Anterior cingulate cortex (tissue), 58 donors: ENCODE measurements at places on chromosomes 2 and 18.

GRCh38 chr2:191352536-191352935 is 107.3 kb downstream of the MYO1B start:
- no peak for DNase-seq

DNA sequence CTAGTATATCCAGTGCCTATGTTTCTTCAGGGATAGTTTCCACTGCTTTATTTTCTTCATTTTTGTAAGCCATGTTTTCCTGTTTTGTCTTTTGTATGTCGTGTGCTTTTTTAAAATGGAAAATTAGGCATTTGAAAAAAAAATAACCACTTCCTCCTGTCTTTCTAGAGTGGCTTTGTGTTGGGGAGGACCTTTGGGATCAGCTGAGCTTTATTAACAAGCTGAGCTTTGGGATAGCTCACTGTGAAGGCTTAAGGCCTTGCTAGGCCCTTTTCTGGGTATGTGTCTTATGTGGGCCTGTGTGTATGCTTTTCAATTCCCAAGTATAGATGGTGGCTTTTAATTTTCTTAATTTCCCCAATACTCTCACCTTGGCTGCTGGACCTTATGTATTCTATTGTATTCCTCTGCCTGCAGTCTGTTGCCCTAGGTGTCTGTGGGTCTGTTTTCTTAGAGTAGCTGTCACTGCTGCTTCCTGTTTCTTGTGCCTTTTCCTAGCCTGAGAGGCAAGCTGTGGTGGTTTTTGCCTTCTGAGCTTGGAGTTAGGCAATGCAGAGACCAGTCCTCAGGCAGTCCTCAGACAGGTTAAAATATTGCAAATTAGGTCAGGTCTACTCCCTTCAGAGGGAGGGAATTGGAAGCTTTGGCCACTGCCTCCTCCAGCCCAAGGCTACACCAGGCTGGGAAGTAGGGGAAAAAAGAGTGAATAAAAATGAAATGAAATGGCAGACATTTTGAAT is 134.7 kb downstream of the LDLRAD4 start:
- DNase-seq: no peak

GRCh38 chr2:49861821-49862220 is 707.5 kb upstream of the FSHR start:
- DNase-seq: no peak

GRCh38 chr2:137223722-137224121 is 458.4 kb downstream of the THSD7B start:
- no peak for DNase-seq
